Activated CD4-positive, alpha-beta T cell treated with anti-CD3 and anti-CD28 coated beads, Interleukin-2, amount 50 U/mL, for 24 hours (primary cell): ENCODE measurements at places on chromosomes 7 and 10.

GRCh38 chr10:100209303-100209702 is 20.1 kb downstream of the CHUK start:
- DNase-seq: no peak

DNA sequence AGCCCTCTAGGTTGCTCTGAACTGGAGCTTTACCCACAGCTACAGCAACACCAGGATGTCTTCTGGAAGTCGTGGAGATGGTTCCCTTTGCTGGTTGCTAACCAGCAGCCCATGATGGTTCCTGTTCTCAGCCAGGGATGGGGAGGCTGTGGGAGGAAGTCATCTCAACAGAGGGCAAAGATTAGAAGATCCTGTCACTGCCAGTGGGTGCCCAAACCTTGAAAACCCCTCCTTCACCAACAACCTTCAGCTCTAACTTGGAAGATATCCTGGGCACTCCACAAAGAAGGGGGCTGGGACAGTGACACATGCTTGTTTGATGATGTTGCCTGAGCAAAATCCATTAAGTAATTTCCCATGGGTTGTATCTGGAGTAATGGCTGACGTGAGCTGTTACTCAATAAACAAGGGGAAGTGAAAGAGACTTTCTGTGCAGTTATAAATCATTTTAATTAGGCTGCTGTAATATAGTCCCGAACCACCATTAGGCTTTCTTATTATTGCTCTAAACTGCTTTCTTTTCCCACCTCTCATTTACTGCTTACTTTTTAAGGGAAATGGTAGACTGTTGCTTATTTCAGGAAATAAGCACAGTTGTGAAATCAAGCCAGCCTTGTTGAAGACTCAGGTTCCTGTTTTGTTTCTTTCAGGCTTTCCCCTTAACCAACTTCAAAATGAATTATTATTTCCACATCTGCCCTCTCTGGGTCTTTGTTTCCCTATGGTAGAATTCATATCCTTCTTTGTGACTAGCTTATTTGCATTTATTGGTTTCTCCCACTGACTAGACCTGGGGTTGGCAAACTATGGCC is 124.8 kb downstream of the PPP1R17 start:
- DNase-seq: no peak

DNA sequence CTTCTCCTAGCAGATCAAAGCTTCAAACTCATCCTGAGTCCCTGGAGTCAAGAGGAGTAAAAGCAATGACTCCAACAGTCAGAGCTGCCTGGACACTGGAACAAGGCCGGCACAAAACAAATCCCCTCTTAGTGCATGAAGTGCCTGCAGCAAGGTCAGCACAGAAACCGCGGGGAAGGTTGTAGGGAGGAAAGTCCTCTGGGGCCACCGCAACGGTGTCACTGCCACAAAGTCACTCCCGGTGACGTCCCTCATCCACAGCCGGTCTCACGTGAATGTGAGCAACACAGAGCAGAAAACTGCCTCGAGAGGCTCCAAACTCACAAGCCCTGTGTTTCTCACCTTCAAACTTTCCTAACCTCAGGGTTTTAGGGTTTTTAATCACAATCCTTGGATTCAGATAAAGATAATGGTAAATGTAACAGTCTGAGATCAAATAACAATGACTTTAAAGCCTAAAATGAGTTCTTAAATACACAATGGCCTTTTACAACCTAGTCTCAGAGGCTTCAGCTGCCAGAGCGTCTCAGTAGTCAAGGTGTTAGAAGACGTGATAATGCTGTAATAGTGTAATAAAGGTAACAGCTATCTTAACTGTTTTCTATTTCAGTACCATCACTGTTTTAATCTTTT is 274.3 kb downstream of the ZMYND11 start:
- DNase-seq: no peak

- DNase-seq: no peak
Observed at GRCh38 chr7:73519867-73520672, 2.0 kb downstream of the BAZ1B start.

DNA sequence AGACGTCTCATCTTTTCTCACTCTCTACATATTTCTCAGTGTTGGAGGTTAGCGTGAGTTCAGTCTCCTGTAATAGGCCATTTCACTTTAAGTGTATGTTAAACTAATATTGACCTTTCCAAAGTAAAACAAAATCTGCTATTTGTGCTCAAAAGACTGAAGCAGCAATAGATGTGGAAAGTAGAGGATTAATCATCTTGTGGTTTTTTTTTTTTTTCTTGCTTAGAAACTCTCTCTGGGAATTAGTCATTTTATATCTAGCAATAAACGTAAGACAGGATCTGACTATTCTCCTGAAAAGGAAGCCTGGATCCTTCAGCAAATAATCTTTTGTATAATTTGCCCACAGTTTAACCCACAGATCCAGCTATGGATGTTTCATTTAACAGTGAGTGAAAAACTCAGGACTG is 81.7 kb downstream of the NRP1 start:
- no peak for DNase-seq
